ENCODE measurements at places on chromosomes 1 and 21.

- no peak for DNase-seq
These were observed 319.0 kb upstream of the C1orf174 start for GRCh38 chr1:4219111-4219510.

DNA sequence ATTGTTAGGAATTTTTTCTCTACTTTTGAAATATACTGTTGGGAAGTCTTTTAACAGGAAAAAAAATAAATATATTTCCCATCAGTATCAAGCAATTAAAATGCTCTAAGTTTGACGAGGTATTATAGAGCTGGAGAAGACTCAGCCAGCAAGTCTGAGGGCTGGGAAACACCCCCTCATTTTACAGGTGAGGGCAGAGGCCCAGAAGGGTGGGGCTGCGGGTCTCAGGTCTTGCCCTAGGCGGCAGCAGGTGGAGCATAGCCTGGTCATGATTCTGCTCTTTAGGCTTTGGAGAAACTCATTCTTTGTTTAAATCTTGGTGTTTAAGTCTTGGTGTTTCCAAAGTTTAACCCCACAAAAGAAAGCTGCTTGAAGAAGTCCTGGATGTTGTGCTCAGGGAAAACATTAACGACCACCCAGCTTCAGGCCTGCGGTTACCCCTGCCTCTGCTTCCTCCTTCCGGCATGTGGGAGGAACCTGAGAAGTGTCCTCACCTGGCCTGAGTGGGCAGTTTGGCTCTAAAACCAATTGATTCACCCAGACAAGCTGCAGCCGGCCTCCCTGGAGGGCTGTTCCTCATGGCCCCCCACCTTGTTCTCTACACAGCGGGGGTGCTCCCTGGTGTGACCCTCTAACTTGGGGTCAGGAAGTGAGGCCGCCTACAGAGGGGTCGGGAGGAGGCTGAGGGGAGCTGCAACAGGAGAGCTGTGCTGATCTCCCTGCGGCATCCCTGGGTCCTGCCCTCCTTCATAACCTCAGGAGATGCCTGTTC is 41.7 kb downstream of the OLFML2B start:
- DNase-seq, result no peak

- DNase-seq, result no peak
These were observed 520 bp upstream of the MR1 start for GRCh38 chr1:181033128-181033798.

GRCh38 chr1:43415901-43416300 is 26.2 kb downstream of the SZT2 start:
- no peak for DNase-seq

- DNase-seq, result no peak
These were observed 3.7 kb upstream of the DIPK1A start for GRCh38 chr1:92964998-92965397.

- peak; percentile 62 for DNase-seq
These were observed at the start of gene THEMIS2 for GRCh38 chr1:27872059-27872801. TSS of gene THEMIS2 (plus strand) at chr1:27872544. CDS start at chr1:27872572, 28 bp downstream.

- peak; percentile 6 for DNase-seq
These were observed 130.8 kb downstream of the FAF1 start for GRCh38 chr1:50829014-50829958.

- no peak for DNase-seq
These were observed 714 bp upstream of the AKIRIN1 start for GRCh38 chr1:38990386-38990737.

Data from HTR-8/SVneo (cell line).